ENCODE measurements at places on chromosomes 1 and 21.

GRCh38 chr1:211386921-211387320 lies 60.3 kb downstream of the TRAF5 start:
- no peak for DNase-seq

DNA sequence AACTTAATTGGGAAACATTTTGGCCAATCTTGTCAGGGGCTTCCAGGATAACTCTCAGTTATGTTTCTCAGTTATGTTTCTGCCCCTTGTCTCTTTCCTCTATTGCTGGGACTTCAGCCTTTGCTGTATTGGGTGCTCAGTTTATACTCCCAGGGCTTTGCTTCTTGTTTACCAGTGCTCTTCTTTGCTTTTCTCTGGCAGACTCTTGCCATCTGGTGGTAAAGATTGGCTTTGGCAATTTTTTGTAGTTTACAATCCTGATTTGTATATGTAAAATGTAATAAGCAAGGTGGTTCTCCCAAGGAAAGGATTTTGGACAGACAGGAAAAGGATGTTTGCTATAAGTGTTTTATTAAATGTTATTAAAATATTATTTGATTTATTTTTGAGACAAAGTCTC lies 37.9 kb downstream of the FABP3 start:
- no peak for DNase-seq

GRCh38 chr1:71733121-71733520 lies 549.2 kb downstream of the NEGR1 start:
- DNase-seq, result no peak

DNA sequence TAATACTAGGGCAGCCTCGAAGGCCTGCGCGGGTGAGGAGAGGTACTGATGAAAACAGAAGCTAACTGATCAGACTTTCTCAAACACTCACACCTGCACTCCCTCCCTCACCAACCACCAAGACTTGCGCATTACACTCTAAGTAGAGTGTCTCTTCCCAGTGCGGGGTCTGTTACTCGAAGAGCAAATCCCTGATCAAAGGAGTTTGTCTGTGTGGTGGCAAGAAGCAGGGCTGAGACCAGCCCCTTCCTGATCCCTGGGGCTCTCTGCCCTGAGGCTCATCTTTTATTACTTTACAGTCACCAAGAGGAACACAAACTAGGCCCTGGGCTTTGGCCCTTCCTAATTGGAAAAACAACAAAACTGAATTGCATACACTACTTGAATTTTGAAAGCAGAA lies 19.5 kb upstream of the TSNAX start:
- DNase-seq, result no peak

GRCh38 chr1:110860174-110860573 lies 12.8 kb upstream of the CD53 start:
- no peak for DNase-seq

DNA sequence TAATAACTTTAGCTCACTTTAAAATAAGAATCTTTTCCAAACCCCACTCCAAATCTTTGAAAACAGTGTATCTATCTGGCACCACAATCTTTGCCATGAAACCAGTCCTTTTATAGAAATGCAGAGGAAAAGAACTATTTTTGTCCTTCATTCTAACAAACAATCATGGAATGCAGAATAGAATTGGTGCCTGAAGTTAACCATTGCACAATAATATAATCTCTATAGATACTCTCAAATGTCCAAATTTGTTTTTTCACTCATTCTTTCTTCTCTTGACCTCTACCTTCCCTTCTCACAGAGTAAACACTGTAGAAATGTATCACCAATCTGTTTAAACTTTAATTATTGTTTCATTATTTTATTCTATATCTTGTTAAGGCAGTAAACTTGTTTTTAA lies 34.8 kb downstream of the TTLL7 start:
- DNase-seq, result no peak

DNA sequence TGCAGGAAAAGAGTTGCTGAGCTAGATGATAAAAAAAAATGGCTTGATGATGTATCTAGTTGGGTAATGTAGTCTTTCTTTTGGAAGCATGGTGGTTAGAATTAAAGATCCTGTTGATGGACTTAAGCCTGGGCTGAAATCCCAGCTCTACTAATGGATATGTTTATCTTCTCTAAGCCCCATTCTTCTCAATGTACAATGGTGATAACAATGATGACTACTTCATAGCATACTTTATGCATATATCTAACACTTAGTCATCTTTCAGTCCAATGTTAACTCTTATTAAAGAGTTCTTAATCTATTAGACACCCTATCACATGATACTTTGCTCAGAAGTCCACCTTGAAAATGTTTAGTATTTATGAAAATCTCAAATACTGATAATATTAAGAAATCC lies 189.5 kb downstream of the PLA2G4A start:
- no peak for DNase-seq

Data from stimulated activated CD4-positive, alpha-beta T cell treated with anti-CD3 and anti-CD28 coated beads, TNF-alpha, amount 100 ng/mL, for 1 hour (primary cell).